ENCODE measurements at places on chromosomes 2 and 18.

GRCh38 chr2:174699993-174700766 lies 64.1 kb downstream of the CHRNA1 start:
- no peak for DNase-seq

DNA sequence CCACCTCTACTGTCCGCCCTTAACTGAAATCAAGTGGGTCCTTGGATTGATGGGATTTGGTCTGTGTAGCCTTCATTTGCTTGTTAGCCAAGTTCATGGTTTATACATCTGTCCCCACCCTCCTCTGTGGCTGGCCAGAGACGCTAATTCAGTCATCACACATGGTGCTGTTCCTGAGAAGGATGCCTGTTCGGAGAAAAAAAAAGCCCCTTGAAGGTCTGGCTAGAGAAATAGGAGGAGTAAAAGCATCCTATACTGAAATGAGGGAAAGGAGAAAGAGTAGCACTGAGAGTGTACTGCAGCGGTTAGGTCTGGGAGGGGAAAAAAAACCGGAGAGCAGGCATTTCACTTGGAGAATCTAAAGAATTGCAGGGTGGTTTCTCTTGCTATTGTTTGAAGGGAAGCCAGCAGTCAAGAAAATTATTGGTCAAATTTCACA lies 180.6 kb upstream of the EPAS1 start:
- DNase-seq, result peak; percentile 25

GRCh38 chr18:44423814-44424644 lies 256.7 kb upstream of the SETBP1 start:
- DNase-seq, result no peak

DNA sequence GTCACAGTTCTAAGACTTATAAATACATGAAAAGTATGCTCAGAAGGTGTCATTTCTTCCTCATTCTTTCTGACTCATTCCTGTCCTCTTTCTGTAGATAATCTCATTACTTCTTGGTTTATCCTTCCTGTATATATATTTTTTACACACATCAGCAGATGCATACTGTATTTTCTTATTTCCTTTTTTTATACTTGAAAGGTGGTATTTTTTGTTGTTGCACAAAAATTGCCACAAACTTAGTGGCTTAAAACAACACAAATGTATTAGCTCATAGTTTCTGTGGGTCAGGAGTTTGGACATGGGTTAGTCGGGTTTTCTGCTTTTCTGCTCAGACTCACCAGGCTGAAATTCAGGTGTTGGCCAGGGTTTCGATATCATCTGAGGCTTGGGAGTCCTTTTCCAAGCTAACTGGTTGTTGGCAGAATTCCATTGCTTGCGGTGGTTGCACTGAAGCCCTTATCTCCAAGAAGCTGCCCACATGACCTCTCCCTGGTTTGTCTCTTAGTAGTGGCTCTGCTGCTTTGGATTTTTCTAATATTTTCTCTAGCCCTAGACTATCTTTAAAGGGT lies 162.6 kb downstream of the FMNL2 start:
- DNase-seq, result no peak

GRCh38 chr2:136059036-136059472 lies 58.9 kb downstream of the CXCR4 start:
- DNase-seq, result no peak

- DNase-seq, result no peak
Measured at GRCh38 chr2:105237045-105237765, 4.3 kb upstream of the GPR45 start.

DNA sequence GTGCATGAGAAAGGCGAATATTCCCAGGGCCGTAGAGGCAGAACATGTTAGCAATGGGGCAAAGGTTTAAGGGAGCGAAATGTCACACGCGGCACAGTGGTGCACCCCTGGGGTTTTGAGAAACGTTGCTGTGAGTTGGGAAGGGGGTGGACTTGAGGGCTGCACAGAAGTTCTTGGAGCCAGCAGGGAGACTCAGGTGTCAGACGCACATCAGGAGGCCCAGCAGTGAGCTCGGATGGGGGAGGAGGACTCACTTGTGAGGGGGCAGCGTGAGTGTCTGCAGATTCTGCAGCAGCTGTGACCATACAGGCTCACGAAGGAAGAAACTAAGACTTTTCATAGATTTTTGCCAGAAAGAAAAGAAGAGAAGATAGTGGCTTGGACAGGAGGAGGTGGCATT lies 218.2 kb downstream of the SNTG2 start:
- no peak for DNase-seq

DNA sequence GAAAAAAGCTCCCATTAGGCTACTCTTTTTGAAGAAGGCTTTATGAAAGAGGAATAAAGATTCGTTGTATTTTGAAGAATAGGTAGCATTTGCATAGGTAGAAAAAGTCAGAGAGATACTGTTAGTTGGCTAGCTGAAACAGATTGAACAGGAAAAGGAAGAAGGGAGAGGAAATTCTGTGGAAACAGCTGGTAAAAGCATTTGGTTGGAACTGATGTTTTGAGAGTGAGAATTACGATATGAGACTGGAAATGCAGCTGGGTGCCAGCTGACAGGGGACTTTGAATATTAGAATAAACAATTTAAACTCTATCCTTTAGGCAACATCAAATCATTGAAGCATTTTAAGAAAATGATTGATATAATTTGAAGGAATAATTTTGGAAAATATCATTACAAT lies 96.7 kb upstream of the CNTNAP5 start:
- DNase-seq, result no peak

GRCh38 chr18:55925772-55926171 lies 337.8 kb upstream of the TCF4 start:
- no peak for DNase-seq

GRCh38 chr18:52312346-52312745 lies 27.7 kb upstream of the DCC start:
- DNase-seq, result no peak

GRCh38 chr2:234841321-234842015 lies 110.3 kb upstream of the SH3BP4 start:
- DNase-seq, result no peak

DNA sequence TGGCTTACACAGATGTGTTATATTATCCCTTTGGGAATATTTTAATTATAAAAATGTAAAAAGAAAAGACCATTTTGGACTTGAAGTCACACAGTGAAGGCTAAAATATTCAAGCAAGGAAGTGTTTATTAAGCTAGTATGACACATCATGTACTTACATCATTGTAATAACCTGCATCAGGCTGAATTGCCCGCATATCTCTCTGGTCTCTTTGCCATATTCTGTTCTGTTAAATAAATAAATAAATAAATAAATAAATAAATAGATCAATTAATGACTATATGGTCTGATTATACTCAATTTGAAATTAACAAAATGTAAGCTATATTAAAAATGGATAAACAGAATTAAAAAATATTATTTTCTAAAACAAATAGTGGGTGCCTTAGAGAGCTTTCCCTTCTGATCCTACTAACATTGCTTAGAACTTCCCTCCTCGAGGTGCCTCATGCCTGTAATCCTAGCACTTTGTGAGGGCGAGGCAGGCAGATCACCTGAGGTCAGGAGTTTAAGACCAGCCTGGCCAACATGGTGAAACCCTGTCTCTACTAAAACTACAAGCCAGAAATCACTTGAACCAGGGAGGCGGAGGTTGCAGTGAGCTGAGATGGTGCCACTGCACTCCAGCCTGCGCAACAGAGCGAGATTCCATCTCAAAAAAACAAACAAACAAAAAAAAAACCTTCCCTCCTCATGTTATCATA lies 42.0 kb downstream of the WDR33 start:
- no peak for DNase-seq

GRCh38 chr2:215530191-215530968 lies 94.5 kb upstream of the FN1 start:
- no peak for DNase-seq

GRCh38 chr2:73105511-73105971 lies 7.2 kb downstream of the RAB11FIP5 start:
- DNase-seq, result no peak

DNA sequence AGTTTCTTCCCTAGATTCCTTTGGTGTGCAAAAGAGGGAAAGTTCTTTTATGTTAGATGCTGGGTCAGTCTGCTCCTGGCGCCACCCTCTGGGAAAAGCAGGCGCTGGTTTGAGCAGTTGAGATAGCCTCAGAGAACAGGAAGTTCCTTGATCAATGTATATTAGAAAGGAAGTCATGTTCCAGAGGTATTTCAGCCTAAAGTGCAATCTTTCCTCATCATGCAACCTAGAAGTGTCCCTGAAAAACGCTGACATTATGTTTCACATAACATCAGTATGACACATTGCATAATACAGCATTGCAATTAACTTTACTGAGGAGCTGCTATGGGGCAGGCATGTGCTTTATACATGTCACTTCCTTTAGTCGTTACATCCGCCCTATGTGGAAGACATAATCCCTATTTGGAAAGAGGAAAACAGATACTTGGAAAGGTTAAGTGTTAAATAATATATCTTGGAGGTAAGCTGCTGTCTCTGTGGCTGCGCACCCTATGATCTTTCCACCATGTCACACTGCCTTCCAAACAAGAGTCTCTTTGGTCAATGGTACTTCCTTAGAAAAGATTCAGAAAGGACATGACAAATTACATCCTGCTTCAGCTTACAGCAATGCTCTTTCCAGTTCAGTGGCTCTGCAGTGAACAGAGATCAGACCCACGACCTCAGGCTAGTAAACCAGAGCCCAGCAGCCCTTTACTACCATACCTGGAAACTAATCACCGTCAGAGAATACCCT lies 369.7 kb downstream of the RAD51AP2 start:
- no peak for DNase-seq
